ENCODE measurements at places on chromosomes 16 and 17.

DNA sequence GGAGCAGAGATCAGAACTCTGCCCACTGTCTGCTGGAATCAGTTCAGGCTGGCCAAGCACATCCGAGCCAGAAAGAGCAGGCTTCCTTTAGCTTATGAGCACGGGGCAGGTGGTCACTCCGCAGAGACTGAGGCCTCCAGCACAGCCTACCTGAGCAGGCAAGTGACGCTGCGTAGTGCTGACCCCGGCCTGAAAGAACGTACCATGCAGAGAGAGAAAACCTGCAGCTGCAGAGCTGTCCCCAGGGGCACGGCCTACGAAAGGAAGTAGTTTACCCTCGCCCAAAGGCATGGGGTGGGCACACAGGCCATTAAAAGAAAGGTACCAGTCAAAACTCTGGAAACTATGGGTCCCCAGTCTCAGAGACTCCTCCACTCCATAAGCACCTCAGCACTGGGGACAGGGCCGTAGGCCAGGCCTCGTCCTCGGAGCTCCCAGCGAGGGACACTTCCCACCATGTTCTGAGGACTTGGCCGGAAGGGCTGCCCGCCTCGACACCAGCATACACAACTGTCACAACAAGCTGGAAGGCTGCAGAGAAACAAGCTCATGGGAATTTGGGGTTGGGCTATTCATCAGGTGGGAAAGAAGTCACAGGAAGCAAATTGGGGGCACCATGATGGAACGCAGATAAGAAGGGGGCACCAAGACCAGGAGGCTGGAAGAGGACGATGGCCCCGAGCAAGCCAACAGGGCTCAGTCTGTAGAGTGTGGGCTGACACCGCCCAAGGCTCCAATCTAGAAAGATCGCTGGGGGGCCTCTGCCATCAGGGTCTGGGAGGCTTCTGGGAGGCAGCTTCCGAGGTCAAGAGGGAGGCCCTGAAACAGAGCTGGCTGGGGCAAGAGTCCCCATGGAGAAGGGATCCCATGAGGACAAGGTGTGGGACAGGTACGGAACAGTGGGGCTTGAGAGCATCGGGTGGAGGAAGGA lies 21.2 kb downstream of the MEAK7 start:
- DNase-seq: no peak

- DNase-seq: no peak
Measured at GRCh38 chr16:48897698-48898205, 287.8 kb upstream of the N4BP1 start.

- no peak for DNase-seq
Measured at GRCh38 chr16:58339452-58339981, 44.7 kb upstream of the PRSS54 start.

DNA sequence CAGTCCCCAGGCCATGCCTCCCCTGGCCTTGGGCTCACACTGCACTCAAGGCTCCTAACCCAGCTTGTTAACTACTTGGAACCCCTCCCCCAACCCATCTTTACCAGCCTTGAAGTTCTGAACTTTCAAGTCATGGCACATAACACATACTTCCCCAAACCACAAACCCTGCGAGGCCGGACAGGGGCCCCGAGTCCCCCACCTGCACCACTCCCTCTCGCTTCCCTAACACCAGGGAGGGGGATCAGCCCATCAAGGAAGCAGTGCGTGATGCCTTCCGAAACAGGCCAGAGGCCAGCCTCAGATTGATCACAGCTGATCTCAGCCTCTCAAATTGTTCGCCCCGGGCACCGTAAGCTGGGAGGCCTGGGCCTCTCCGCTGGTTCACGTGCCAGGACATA lies 3.0 kb upstream of the NLRC3 start:
- DNase-seq: no peak

DNA sequence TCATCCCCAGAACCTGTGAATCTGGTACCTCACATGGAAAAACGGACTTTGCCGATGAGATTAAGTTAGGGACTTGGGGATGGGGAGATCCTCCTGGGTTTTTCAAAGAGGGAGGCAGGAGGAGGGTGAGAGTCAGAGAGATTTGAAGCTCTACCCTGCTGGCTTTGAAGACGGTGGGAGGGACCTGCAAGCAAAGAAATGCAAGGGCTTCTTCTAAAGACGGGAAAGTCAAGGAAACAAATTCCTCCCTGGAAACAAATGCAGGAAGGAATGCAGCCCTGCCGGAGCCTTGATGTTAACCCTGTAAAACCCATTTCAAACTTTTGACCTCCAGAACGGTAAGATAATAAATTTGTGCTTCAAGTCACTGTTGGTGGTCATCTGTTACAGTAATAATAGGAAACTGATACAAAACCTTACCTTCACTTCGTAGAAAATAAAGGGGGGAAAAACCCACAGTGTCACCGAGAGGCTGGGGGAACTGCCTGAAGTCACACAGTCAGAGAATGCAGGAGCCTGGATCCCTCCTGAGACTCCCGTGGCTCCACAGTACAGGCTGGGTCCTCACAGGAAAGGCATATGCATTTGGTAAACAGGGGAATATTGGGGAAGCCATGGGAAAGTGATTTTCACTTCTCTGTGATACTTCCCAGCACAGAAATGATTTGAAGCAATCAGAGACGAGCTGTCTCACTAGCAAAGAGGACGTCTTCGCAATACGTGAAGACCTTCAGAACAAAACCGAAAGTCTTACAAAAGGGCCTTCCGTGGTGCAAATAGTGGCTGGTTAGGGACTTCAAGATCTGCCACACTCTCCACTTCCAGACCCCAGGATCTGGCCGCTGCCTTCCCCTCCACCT lies 58.9 kb upstream of the CLEC3A start:
- DNase-seq: no peak

- DNase-seq: no peak
Measured at GRCh38 chr17:7748076-7748775, 30.7 kb downstream of the DNAH2 start.

DNA sequence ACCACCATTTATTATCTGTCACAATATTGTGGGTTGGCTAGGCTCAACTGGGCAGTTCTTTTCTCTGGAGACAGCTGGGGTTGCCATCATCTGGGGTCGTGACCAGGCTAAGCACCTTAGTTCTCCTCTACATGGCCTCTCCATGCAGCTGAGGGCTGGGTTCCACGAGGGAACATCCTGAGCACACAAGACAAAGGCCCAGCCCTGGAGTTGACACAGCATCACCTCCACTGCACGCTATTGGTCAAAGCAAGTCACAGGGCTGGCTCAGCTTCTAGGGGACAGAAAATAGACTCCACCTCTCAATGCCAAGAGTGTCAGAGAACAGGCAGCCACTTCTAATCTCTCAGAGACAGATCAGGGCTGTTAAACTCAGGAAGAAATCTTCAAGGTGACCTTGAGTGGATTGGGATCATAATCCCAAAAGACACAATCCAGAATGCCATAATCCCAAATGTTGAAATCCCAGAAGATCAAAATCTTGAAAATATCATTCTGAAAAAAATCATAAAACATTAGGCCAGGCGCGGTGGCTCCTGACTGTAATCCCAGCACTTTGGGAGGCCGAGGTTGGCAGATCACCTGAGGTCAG lies 13.0 kb upstream of the USP10 start:
- no peak for DNase-seq

DNA sequence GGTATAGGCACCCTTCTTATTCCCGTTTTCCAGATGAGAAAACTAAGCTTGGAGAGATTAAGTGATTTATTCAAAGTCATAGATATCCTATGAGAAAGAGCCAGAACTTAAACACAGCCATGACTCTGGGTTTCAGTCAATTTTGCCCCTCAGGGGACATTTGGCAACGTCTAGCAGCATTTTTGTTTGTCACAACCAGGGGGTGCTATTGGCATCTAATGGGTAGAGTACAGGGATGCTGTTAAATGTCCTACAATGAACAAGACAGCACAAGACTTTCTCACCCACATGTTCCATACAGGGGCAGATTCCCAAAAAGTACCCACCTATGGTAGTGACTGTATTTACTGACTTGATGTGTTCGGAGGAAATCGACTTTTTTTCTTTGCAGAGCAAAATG lies 4.8 kb upstream of the SHISA9 start:
- no peak for DNase-seq

GRCh38 chr17:77535892-77536291 lies 395.1 kb downstream of the SEC14L1 start:
- no peak for DNase-seq

DNA sequence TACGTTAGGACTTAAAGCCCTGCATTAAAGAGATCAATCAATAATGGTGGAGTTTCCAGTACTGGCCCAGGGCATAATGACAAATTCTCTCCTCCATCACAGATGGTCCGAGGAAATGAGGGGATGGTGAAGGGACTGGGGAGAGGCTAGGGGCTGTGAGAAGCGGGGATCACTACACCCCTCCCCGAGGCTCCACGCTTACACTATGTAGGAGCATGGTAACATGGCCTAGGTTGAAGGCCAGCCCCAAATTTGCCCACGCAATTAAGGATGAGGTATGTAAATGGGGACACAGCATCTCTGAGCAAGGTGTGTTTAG lies 8.0 kb upstream of the AKTIP start:
- DNase-seq: no peak

DNA sequence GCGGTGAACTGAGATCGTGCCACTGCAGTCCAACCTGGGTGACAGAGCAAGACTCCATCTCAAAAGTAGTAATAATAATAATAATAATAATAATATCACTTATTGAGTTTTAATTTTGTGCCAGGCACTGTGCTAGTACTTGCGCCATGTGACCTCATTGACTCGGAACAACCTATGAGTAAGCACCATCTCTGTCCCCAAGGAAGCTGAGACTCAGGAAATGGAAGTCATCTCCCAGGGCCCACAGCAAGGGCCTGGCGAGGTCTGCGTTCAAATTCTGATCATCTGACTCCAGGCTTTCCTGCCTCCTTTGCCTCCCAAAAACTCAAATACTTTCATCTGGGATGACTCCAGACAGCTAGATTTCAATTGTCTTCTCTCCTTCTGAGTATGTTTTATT lies 162.9 kb downstream of the SEC14L1 start:
- no peak for DNase-seq

DNA sequence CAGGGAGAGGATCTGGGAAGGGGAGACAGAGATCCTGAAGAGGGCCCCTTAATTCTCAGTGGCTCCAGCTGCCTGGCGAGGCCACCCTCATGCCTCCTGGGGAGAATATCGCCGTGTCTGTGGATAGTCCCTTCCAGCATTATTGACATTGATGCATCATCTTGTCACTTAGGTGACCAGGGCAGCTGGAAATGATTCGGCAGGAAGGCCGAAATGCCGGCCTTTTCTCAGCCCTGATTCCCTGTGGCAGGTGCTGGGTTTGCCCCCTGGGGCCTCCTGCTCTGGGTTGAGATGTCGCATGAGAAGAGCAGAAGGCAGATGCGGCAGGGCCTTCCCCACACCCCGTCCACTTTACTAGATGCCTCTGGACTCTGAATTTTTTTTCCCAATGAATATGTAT lies 89.5 kb downstream of the RAP1GAP2 start:
- DNase-seq: no peak

GRCh38 chr16:85391175-85391707 lies 221.9 kb upstream of the GSE1 start:
- no peak for DNase-seq

- DNase-seq: no peak
Measured at GRCh38 chr17:48754500-48755261, 26.1 kb upstream of the HOXB13 start.

DNA sequence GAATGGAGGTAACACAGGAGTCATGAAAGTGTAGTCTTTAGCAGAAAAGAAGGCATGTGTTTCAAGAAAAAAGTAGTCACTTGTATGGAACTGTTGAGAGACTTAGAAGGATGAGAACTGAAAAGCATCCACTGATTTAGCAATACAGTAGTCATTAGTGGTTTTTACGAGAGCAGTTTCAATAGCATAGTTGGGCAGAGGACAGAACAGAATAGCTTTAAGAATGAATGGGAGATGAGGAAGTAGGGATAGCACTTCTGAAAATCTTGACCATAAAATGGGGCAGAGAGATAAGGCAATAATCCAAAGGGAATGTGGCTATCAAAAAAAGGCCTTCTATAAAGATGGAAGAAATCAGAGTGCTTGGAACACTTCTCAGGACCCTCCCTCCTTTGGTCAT lies 64.8 kb upstream of the C17orf78 start:
- DNase-seq: no peak

GRCh38 chr16:69396187-69397061 lies 10.6 kb upstream of the TERF2 start:
- no peak for DNase-seq

GRCh38 chr16:318628-319027 lies 33.9 kb downstream of the AXIN1 start:
- DNase-seq: no peak

DNA sequence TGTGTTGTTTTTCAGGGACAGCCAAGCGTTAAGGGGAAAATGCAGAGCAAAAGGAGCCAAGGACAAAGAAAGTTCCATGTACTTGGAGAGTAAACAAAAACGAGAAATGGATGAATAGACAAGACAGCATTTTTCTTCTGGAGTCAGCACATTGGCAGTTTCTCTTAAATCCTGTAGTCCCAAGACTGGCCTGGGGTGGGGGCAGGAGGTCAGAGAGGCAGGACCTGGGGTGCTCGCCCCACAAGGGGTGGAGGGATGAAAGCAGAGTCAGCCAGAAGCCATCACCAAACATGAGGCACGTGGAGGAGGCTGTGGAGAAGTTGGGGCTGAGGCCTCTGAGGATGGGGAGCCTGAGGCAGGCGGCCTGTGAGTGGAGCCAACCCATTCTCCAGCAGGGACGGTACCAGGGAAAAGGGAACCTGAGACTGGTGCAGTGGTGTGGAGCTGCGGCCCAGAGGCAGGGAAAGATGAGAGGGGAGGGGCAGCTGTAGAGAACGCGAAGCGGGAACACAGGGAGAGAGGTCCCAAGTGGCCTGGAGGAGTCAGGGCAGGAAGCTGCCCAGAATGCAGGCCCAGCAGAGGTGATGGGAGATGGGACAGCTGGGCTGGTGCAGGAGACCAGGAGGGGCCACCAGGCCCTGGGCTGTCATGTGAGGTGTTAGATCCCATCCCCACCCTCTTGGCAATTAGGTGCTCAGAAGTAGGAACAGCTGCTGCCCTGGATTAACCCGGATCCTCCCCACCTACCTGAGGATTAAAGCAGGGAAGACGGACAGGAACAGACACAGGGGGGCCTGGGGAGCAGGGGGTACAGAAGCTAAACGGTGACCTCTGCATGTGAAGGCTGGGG lies 3.3 kb downstream of the TLCD3B start:
- no peak for DNase-seq

DNA sequence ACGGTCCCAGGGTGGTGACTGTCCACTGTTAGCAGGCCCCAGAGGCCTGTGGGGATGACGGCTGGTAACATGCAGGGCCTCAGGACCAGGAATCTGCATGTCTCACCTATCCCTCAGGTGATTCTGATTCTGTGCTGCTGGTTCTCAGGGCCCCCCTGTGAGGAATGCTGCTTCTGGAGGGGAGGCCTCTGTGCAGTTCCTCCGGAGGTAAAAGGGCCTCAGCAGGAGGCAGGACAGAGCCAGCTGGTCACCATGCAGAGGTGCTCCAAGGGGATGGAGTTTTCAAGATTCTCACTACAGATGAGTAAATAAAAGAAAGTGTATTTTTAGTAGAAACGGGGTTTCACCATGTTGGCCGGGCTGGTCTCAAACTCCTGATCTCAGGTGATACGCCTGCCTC lies 33.8 kb downstream of the CLEC16A start:
- no peak for DNase-seq

- no peak for DNase-seq
Measured at GRCh38 chr17:67469208-67469980, 92.3 kb downstream of the PITPNC1 start.
